ENCODE measurements at places on chromosomes 7 and 10. TPM values are rescaled to one million over a fixed set of nuclear protein-coding genes. Genes with fewer than 3 reads are reported as not detected.

CPN1 gene
- 2.4 TPM for polyA plus RNA-seq

ANXA8L1 gene
- 4.4 TPM for polyA plus RNA-seq

MOGAT3 gene
- not detected for polyA plus RNA-seq

CRHR2 gene
- 1.3 TPM for polyA plus RNA-seq

FZD8 gene
- 4.9 TPM for polyA plus RNA-seq

ATG9B gene
- polyA plus RNA-seq, result 24.8 TPM

PRR15 gene
- polyA plus RNA-seq, result 2.2 TPM

PNLIPRP3 gene
- polyA plus RNA-seq, result not detected

IL2RA gene
- polyA plus RNA-seq, result 1.0 TPM

SYCE1 gene
- 139 TPM for polyA plus RNA-seq

INSYN2A gene
- polyA plus RNA-seq, result 1.4 TPM

GJD4 gene
- not detected for polyA plus RNA-seq

AKR1C2 gene
- polyA plus RNA-seq, result 35.5 TPM

TEX36 gene
- polyA plus RNA-seq, result 41.5 TPM

ANKRD1 gene
- 2.1 TPM for polyA plus RNA-seq

ARHGAP22 gene
- polyA plus RNA-seq, result 8.8 TPM

PWWP2B gene
- 16.0 TPM for polyA plus RNA-seq

NACAD gene
- 8.7 TPM for polyA plus RNA-seq

Measured in testis (tissue), 5 donors.